ENCODE measurements at places on chromosomes 1 and 21. TPM values are rescaled to one million over a fixed set of nuclear protein-coding genes. Genes with fewer than 3 reads are reported as not detected.

HUNK gene
- under 0.01 TPM for total RNA-seq

TMEM52 gene
- total RNA-seq = not detected

LHX4 gene
- under 0.01 TPM for total RNA-seq

PCP4L1 gene
- total RNA-seq = not detected

FAM110D gene
- not detected for total RNA-seq

NDUFS5 gene
- 945 TPM for total RNA-seq

PGBD5 gene
- total RNA-seq = 0.57 TPM

C1QTNF12 gene
- 0.83 TPM for total RNA-seq

MANEAL gene
- 0.28 TPM for total RNA-seq

AHCYL1 gene
- 92.3 TPM for total RNA-seq

U2AF1 gene
- total RNA-seq = 16.5 TPM

RXFP4 gene
- not detected for total RNA-seq

CD1B gene
- not detected for total RNA-seq

OR2L13 gene
- not detected for total RNA-seq

ENSA gene
- 55.3 TPM for total RNA-seq

SPATA17 gene
- 1.00 TPM for total RNA-seq

SRGAP2B gene
- total RNA-seq = 44.7 TPM

PLA2G2F gene
- not detected for total RNA-seq

IQCC gene
- 1.0 TPM for total RNA-seq

CASZ1 gene
- under 0.01 TPM for total RNA-seq

WASF2 gene
- 10.0 TPM for total RNA-seq

ZNF326 gene
- 5.0 TPM for total RNA-seq

ELF3 gene
- 0.18 TPM for total RNA-seq

CLCNKB gene
- total RNA-seq = 0.14 TPM

RHD gene
- total RNA-seq = not detected

TAS1R3 gene
- 0.18 TPM for total RNA-seq

IL22RA1 gene
- total RNA-seq = not detected

RC3H1 gene
- total RNA-seq = 12.9 TPM

DNAJC6 gene
- 0.14 TPM for total RNA-seq

ATP5IF1 gene
- total RNA-seq = 203 TPM

OR2T35 gene
- not detected for total RNA-seq

S100A4 gene
- 237 TPM for total RNA-seq

CAMK1G gene
- total RNA-seq = 0.83 TPM

OR2T29 gene
- not detected for total RNA-seq

TMEM167B gene
- total RNA-seq = 38.1 TPM

SGIP1 gene
- total RNA-seq = 21.0 TPM

SYNC gene
- total RNA-seq = 70.8 TPM

MROH9 gene
- not detected for total RNA-seq

LRRC38 gene
- 0.28 TPM for total RNA-seq

RGS13 gene
- 0.14 TPM for total RNA-seq

RNF186 gene
- total RNA-seq = not detected

RGS5 gene
- total RNA-seq = 4.0 TPM

ZNF648 gene
- total RNA-seq = not detected

AMY1B gene
- not detected for total RNA-seq

LEMD1 gene
- total RNA-seq = not detected

MIER1 gene
- total RNA-seq = 21.9 TPM

REG4 gene
- total RNA-seq = not detected

HAPLN2 gene
- not detected for total RNA-seq

CYP4Z1 gene
- not detected for total RNA-seq

MX1 gene
- 14.6 TPM for total RNA-seq

CLDN17 gene
- not detected for total RNA-seq

DFFA gene
- 31.6 TPM for total RNA-seq

BARHL2 gene
- total RNA-seq = not detected

BACE2 gene
- total RNA-seq = 21.8 TPM

SPATA45 gene
- total RNA-seq = 0.28 TPM

FCGR3B gene
- not detected for total RNA-seq

MIXL1 gene
- total RNA-seq = not detected

HLX gene
- 6.4 TPM for total RNA-seq
